ENCODE measurements at places on chromosomes 3 and 15.

DNA sequence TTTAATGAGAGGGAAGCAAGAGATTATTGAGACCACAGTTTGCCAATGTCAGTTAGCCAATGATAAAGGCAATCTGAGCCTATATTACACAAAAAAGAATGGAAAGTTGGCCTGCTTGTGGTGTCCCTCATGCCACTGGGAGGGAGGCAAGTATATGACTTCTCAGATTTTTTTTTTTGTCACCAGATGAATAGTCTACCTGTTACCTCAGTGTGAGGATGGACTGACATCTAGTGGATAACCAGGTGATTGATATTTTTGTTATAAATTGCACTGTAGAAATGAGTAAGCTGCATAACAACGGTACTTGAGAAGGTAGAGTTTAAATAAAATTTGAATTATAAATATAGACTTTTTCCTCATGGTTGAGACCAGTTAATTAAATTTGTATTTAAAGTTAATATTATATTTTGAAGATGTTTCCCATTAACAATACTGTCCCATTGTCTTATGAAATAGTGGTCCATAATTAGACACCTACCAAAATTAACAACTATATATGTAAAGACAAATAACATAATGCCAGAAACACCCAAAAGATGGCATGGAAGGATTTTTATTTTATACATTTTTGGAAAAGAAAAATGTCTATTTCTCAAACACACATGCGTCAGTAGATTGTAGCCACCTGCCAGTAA lies 237.8 kb upstream of the GADL1 start:
- no peak for DNase-seq

DNA sequence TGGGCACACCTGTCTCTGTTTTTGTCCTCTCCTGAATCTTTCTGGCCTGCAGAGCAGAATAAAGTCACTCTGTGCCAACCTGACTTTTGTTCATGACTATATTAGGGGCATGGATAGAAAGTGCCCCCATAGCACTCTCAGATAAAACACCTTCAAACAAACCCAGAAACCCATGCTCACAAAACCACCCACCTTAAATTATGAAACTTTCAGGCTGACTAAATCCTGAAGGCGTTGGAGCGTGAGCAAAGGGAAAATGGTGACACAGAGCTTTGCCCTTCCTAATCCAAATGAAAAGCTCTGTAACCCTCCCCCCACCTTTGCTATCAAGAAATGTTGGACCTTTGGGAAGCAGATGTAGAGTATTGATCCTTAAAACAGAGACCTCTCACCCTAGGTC lies 138.9 kb downstream of the IGF1R start:
- no peak for DNase-seq

DNA sequence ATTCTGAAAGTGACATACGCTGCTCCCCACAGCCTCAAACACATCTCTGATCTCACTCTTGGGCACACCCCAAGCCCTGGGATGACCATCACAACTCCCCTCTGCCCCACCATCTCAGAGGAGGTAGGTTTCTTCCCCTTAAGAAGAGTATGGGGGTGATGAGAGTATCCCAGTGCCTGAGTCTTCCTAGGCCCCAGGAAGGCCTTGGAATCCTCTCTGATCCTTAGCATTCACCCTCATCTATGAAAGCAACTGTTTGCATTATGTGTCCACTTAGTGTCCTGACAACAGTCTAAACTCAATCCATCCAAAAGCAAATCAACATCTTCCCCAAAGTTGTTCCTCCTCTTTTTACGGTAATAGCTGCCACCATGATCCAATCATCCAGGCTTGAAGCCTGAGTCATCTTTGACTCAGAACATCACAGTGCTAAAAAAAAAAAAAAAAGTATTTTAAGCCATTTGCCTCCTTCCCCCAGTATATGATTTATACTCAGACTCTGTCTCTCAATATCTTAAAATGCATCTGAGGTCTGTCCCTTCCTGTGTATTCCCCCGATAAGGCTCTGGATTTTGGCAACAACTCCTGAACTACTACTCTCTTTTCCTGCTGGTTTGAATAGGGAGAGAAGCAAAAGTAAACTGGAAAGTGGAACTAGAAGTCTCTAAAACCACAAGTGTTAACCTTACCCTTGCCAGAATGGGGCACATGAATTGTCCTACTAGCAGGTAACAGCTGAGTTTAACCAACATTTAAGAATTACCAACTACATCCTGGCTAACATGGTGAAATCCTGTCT lies 22.5 kb downstream of the POPDC2 start:
- DNase-seq: no peak

- DNase-seq: no peak
Measured at GRCh38 chr3:8441969-8442559, 59.6 kb upstream of the LMCD1 start.

DNA sequence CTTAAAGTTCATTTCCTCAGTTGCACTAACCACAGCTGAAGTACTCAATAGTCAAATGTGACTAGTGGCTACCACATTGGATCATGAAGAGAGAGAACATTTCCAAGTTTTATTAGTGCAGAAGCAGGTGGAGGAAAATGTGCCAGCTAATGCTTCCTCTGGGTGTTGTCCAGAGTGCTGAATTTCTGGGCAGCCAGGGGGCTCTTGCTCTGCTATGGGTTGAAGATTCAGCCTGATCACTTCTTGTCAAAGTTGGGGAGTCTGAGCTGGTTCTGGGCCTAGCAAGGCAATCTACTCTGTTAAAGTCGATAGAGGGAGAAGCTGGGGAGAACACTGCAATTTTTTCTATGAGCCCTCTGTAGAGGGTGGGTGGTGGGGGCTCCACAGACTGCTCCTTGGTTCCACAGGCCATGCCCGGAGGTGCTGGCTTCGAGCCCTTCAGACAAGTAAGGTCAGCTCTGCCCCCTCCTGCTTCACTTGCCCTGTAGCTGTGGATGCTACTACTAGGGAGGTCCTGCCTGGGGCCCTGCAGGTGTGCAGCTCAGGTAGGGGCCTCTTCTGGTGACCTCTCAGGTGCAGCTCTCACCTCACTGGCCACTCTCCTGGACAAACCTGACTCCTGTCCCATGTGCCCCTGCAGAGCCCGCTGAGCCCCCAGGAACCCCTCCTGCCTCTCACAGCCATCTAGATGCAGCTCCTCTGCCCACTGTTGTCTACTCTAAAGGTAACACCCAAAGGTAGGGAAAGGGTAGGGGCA lies 8.2 kb downstream of the ALG3 start:
- DNase-seq: no peak

DNA sequence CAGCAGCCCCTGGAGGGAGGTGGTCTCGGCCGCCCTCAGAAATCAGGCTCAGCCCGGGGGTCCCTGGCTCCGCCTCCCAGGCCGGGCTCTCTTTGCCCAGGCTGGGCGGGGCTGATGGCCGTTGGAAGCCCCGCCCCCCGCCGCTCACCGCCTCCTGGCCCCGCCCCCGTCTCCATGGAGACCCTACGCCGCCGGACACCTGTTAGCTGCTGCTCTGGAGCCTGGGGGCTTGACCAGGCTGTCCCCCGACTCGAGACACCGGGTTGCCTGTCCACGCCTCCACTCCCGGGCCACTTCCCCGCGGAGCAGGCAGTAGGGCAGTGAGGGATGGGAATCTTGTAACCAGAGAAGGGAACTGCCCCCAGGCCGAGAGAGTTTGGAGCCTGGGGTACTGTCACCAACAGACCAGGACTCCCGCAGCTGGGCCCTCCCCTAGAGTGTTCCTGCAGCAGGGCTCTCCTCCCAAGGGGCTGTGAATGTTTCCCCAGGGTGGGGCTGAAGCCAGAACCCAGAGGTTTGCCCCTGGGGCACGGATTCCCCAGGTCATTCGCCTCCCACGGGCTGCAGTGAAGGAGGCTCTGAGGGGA lies 27.8 kb upstream of the RPL32 start:
- DNase-seq: no peak

- DNase-seq: no peak
Measured at GRCh38 chr15:70037292-70037640, 60.5 kb downstream of the TLE3 start.

DNA sequence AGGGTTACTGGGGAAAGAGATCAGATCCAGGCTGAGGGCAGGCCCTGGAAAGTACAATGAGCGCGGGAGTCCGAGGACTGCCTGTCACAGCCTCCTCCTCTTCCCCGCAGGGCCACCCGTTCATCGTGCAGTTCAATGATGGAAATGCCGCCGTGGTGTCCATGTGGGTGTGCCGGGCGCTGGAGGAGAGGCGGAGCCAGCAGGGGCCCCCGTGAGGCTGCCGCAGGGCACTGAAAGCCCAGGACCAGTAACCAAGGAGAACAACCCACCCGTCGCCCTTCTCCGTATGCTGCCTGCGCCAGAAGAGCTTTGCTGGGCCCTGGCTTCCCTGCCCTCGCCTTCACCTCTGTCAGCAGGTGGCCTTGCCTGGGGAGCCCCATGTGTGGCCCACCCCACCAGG lies 18.8 kb upstream of the SKOR1 start:
- DNase-seq: no peak

DNA sequence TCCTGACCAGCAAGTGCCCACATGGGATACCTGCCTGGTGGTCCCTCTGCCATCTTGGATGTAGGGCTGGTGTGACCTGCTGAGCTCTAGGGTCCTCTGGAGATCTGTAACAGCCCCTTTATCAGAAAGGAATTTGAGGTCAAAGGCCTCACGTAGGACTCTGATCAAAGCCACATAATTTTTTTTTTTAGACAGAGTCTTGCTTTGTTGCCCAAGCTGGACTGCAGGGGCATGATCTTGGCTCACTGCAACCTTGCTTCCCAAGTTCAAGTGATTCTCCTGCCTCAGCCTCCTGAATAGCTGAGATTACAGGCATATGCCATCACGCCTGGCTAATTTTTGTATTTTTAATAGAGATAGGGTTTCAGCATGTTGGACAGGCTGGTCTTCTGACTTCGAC lies 9.5 kb downstream of the ITGB5 start:
- no peak for DNase-seq

- DNase-seq: no peak
Measured at GRCh38 chr15:67972377-67972776, 81.7 kb upstream of the PIAS1 start.

DNA sequence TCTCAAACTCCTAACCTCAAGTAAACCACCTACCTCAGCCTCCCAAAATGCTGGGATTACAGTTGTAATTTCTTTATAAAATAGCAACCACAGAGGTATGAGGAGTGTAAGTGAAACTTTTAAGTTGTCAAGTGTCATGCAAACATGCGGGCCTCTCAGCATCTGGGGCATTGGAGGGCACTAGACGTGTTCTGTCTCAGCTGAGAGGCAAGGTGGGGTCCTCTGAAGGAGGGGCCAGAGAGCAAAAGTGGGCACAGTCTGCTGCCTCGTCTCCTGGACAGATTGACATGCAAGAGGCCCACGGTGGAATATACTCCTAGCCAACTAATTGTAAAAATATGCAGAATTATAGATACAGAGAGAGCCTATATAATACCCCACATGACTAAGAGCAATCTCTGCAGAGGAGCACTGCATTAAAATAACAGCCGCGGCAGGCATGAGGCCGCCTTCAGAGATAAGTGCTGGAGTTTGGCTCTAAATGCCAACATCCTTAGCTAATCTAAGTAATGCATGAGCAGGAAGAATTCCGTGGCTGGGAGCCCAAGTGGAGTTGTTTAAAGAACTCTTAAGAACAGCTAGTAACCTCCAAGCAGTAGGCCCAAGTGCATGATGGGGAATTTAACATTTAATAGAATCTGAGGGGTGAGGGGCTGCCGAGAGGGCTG lies 87.8 kb upstream of the RNU6-1 start:
- DNase-seq: no peak

GRCh38 chr3:30457081-30457480 lies 149.3 kb upstream of the TGFBR2 start:
- DNase-seq: no peak

DNA sequence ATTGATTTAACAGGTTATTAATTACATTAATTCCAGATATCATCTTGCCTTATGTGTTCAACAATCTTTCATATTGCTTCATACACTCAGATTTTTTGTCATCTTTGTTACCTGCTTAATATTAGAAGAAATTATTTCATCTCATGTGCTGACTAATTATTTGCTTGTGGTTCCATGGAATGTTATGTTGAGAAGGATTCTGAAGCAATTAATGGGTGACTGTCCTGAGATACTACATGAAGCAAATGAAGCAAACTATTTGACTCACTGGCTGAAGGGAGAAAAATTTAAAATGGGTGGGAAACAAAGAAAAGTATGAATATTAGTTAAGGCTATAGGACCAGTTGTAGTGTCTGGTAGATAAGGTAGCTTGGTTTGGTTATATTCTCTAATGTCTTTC lies 443.8 kb upstream of the EPHA6 start:
- DNase-seq: no peak

DNA sequence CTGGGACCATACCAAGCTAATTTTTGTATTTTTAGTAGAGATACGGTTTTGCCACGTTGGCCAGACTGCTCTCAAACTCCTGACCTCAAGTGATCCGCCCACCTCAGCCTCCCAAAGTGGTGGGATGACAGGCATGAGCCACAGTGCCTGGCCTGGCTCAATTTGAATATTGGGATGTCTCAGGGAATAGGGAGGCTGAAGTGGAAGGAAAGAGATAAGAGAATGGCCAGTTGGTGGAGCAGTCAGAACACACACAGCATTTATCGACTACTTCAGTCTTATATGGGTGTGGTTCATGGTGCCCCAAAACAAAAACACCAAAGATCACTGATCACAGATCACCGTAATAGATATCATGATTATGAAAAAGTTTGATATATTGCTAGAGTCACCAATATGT lies 144.4 kb downstream of the GMNC start:
- DNase-seq: no peak

- DNase-seq: no peak
Measured at GRCh38 chr3:30372837-30373236, 233.6 kb upstream of the TGFBR2 start.

DNA sequence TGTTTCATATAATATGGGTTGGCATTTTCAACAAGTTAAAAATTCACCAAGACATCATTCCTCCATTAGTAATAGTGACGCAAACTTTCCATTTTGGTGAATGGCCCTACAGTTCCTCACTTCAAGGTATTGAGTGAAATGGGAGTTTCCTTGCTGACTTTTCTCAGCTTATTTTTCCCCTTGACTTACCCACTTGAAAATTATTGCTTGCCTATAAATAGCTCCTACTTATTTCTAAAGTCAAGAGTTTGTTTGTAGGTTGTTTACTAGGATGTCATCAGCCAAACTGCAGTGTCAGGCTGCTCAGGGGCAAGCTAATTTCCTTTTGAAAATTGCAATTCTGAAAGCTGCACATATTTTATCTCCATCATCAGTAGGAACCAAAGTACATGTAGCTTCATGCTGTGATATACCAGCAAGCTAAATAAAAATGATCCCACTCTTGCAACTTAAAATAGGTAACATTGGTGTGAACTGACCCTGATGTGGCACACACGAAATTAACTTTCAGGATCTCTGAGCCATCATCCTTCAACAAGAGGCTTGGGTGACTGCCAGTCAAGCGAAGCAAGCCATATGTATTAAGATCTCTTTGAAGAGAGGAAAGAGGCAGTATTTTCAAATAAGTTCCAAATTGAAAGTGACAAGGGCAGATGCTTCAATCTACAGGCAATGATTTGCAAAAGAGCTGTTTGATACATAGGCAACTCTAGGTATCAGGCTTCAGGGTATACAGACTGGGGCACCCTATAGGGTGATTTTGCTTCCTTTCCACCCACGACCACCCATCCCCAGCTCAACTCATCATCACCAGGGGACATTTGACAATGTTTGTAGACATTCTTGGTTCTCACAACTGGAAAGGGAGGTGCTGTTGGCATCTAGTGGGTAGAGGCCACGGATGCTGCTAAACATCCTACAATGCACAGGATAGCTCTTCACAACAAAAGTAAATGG lies 66.8 kb upstream of the RASGRP1 start:
- DNase-seq: no peak

All from stimulated activated CD8-positive, alpha-beta memory T cell treated with anti-CD3 and anti-CD28 coated beads, Interleukin-15, amount 100 ng/mL, for 24 hours (primary cell).